ENCODE measurements at places on chromosomes 2 and 18.
A peak's percentile ranks its signal among the peaks of the same experiment; 100 is the strongest.

GRCh38 chr18:36828157-36828629, 609 bp downstream of the TPGS2 start:
- H3K4me1 ChIP-seq, result no peaks in the 10 kb centered on the region
- H3K27me3 ChIP-seq, result no peaks in the 10 kb centered on the region
- peak overlapping the region; percentile 64 for H3K27ac ChIP-seq
- peak overlapping the region; percentile 94 for H3K4me3 ChIP-seq
- DNase-seq, result peak; percentile 4

- no peak overlapping the region for H3K27ac ChIP-seq
- H3K4me1 ChIP-seq, result no peaks in the 10 kb centered on the region
- DNase-seq, result no peak
- no peaks in the 10 kb centered on the region for H3K36me3 ChIP-seq
- H3K27me3 ChIP-seq, result peaks cover 5% of the 10 kb centered on the region
Measured at GRCh38 chr2:11680901-11681721, 11.1 kb upstream of the NTSR2 start.

GRCh38 chr2:110881908-110882307, 149.5 kb downstream of the ACOXL start:
- H3K27ac ChIP-seq, result no peak overlapping the region
- H3K36me3 ChIP-seq, result no peaks in the 10 kb centered on the region
- H3K27me3 ChIP-seq, result no peaks in the 10 kb centered on the region
- no peak for DNase-seq

DNA sequence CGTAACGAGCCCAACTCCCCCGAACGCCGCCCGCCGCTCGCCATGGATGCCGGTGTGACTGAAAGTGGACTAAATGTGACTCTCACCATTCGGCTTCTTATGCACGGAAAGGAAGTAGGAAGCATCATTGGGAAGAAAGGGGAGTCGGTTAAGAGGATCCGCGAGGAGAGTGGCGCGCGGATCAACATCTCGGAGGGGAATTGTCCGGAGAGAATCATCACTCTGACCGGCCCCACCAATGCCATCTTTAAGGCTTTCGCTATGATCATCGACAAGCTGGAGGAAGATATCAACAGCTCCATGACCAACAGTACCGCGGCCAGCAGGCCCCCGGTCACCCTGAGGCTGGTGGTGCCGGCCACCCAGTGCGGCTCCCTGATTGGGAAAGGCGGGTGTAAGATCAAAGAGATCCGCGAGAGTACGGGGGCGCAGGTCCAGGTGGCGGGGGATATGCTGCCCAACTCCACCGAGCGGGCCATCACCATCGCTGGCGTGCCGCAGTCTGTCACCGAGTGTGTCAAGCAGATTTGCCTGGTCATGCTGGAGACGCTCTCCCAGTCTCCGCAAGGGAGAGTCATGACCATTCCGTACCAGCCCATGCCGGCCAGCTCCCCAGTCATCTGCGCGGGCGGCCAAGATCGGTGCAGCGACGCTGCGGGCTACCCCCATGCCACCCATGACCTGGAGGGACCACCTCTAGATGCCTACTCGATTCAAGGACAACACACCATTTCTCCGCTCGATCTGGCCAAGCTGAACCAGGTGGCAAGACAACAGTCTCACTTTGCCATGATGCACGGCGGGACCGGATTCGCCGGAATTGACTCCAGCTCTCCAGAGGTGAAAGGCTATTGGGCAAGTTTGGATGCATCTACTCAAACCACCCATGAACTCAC, 673 bp downstream of the PCBP1 start:
- peak overlapping the region; percentile 100 for H3K27ac ChIP-seq
- peak overlapping the region; percentile 78 for H3K4me3 ChIP-seq
- peaks cover 5% of the 10 kb centered on the region for H3K36me3 ChIP-seq
- no peaks in the 10 kb centered on the region for H3K27me3 ChIP-seq
- peak; percentile 6 for DNase-seq
- peaks cover 63% of the 10 kb centered on the region for H3K4me1 ChIP-seq

DNA sequence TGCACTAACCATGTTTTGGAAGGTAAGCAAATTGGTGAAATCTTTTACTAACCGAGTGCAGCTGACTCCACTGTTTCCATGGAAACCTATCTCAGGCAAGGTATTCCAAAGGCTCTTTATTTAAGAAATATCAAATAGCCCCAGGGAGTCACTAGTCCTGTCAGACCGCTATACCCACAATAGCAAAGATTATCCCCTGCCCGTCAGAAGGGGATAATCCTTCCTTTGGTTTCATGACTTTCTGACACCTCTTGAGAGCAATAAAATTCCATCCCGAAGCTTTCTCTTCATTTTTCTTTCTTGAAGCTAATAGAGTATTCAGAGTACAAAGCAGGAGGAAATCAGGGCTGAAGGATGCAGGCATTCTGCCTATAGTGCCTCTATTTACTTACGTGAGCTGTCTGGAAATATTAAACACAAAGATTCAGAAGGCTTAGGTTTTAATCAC, 34.7 kb upstream of the MAP2 start:
- H3K27me3 ChIP-seq, result no peaks in the 10 kb centered on the region
- no peaks in the 10 kb centered on the region for H3K4me1 ChIP-seq
- no peak overlapping the region for H3K27ac ChIP-seq
- H3K4me3 ChIP-seq, result no peak overlapping the region
- H3K36me3 ChIP-seq, result no peaks in the 10 kb centered on the region

GRCh38 chr2:145026456-145027455, 506.8 kb upstream of the ZEB2 start:
- H3K27ac ChIP-seq, result no peak overlapping the region
- H3K4me3 ChIP-seq, result no peak overlapping the region
- no peaks in the 10 kb centered on the region for H3K27me3 ChIP-seq
- no peak for DNase-seq
- no peaks in the 10 kb centered on the region for H3K36me3 ChIP-seq
- H3K4me1 ChIP-seq, result no peaks in the 10 kb centered on the region

DNA sequence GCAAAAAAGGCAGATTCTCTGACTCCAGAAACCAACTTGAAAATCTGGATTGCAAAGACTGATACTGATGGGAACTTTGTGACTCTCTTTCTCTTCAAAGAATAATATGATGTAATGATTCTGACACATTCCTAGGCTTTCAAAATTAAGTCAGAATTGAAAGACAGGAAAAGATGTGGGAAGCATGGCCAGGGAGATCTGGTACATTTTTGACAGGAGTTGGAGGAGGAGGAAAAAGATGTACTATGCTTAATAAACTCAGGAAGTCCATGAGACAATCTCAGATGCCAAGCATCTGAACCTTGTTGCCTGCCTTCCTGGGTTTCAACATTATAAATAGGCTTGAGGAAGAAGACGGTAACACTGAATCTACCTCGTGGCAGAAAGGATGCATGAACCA, 34.2 kb downstream of the KLF7 start:
- no peak overlapping the region for H3K27ac ChIP-seq
- no peak overlapping the region for H3K4me3 ChIP-seq

DNA sequence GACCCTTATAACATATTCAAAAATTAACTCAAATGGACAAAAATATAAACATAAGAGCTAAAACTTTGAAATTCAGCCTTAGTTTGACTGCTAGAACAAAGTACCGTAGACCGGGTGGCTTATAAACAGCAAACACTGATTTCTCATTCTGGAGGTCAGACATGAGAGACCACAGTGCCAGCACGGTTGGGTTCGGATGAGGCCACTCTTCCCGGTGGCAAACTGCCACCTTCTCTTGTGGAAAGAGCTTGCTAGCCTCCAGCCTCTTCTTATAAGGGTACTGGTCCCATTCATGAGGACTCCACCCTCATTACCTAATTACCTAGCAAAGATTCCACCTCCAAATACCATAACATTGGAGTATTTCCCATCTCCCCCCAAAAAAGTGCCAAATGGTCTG, 91.3 kb downstream of the FAM210A start:
- no peaks in the 10 kb centered on the region for H3K27me3 ChIP-seq
- H3K4me1 ChIP-seq, result no peaks in the 10 kb centered on the region
- no peak overlapping the region for H3K27ac ChIP-seq
- peaks cover 4% of the 10 kb centered on the region for H3K36me3 ChIP-seq

DNA sequence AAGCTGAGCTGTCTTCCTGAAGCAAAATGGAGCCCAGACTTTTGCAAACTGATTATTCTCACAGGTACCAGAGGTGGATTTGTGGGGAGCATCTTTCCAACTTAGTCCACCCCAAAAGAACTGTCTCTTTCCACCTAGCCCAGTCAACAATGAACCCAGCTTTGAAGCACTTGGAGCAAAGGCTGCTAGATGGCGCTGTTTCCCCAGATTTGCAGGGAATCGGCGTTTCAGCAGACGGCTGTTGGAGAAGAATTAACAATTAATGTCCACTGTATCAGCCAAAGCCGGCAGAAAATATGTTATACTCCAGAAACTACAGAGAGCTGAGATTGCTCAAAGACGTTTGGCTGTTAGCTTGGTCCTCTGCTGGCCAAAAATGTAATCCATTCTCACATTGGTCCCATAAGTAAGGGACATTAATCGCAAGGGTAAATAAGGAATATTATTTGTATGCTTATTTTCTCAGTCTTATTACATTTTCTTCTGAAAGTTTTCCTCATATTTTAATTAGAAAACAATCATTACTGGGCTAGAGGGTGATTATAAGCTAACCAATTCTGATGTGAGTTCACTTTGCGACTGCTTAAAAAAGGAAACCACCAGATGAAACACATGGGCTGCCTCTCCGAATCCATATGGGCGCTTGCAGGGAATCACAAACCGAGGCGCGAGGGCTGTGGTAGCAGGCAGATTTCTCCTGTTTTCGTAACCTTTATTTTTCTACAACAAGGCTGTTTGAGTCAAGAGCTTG, 423.8 kb upstream of the MEX3C start:
- no peak overlapping the region for H3K4me3 ChIP-seq
- H3K27me3 ChIP-seq, result no peaks in the 10 kb centered on the region
- no peaks in the 10 kb centered on the region for H3K36me3 ChIP-seq
- DNase-seq, result no peak
- no peak overlapping the region for H3K27ac ChIP-seq

DNA sequence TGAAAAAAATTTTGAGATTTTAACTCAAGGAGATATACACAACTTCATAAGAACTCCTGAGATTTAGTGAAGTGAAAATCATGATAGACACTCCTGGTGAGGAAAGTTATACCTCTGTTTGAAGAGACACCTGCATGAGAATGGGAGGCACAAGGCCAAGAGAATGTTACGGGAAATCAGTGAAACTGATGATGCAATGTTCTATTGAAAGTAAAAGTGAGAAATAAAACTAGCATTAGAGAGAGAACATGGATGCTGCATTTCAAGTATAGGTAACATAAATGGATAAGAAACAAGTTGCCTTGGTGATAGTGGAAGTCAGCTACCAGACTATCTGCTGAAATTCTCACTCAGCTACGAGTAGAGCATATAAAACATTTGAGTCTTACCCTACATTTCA, 562.1 kb upstream of the FANCL start:
- no peak overlapping the region for H3K27ac ChIP-seq
- DNase-seq, result no peak
- H3K4me1 ChIP-seq, result no peaks in the 10 kb centered on the region
- H3K36me3 ChIP-seq, result no peaks in the 10 kb centered on the region
- no peaks in the 10 kb centered on the region for H3K27me3 ChIP-seq

DNA sequence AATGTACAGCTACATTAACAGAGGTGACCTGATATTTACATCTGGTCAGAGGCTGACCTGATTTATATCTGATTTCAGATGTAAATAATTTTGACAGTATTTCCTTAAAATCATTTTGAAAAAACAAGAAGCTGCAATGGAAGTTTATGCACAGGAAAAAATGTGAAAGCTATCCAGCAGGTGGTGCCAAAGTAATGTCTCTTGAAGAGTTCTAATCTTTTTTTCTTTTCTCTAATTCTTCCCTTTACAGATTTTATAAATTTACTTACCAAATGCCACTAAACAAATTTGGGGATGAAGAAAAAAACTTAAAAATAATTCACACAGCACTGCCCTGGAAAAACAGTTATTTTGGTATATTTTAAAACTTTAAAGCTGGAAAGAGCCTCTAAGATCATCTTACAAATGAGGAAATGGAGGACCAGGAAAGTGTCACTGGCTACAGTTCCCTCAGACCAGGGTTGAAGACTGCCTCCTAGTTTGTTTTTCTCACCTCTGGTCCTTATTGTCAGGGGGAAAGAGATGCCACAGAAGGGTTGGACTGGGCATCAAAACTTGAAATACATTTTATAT, 16.4 kb upstream of the FBLN7 start:
- H3K4me3 ChIP-seq, result no peak overlapping the region
- peaks cover 10% of the 10 kb centered on the region for H3K36me3 ChIP-seq
- no peak for DNase-seq

GRCh38 chr2:47230418-47230817, 75.3 kb upstream of the STPG4 start:
- no peaks in the 10 kb centered on the region for H3K4me1 ChIP-seq
- no peak for DNase-seq
- H3K4me3 ChIP-seq, result no peak overlapping the region
- no peak overlapping the region for H3K27ac ChIP-seq
- no peaks in the 10 kb centered on the region for H3K36me3 ChIP-seq
- H3K27me3 ChIP-seq, result no peaks in the 10 kb centered on the region

- H3K4me3 ChIP-seq, result no peak overlapping the region
- no peaks in the 10 kb centered on the region for H3K4me1 ChIP-seq
- no peak overlapping the region for H3K27ac ChIP-seq
- no peaks in the 10 kb centered on the region for H3K27me3 ChIP-seq
- no peak for DNase-seq
- no peaks in the 10 kb centered on the region for H3K36me3 ChIP-seq
Measured at GRCh38 chr18:76757335-76757734, 65.0 kb upstream of the ZNF236 start.

GRCh38 chr2:127175751-127176354, 44.2 kb downstream of the CYP27C1 start:
- no peak overlapping the region for H3K4me3 ChIP-seq
- DNase-seq, result no peak

DNA sequence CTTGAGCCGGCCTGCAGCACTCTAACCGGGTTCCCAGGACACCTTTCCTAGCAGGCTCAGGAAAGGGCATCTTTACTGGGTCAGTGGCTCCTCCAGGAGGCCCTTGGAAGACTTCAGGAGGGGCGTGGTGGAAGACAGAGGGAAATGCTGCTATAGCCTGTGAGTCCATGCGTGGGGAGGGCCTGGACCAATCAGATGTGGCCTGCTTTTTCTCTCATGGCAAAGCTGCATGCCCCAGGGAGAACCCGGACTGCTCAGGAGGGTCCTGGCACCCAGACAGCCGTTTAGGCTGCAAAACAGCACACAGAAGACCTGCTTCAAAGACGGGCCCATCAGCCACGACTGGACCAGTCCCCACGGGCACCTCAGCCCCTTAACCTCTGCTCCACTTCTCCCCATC, 84.4 kb downstream of the EIPR1 start:
- H3K27me3 ChIP-seq, result no peaks in the 10 kb centered on the region
- no peak for DNase-seq
- no peaks in the 10 kb centered on the region for H3K4me1 ChIP-seq
- H3K27ac ChIP-seq, result no peak overlapping the region
- H3K4me3 ChIP-seq, result no peak overlapping the region
- no peaks in the 10 kb centered on the region for H3K36me3 ChIP-seq

Data from effector memory CD4-positive, alpha-beta T cell (primary cell).